ENCODE measurements at places on chromosomes 4 and X. TPM values are rescaled to one million over a fixed set of nuclear protein-coding genes. Genes with fewer than 3 reads are reported as not detected.

TSPAN7 gene
- 0.60 TPM for total RNA-seq

ZNF141 gene
- 31.6 TPM for total RNA-seq

AFM gene
- not detected for total RNA-seq

C1QTNF7 gene
- not detected for total RNA-seq

MYOZ2 gene
- total RNA-seq: not detected

STAG2 gene
- total RNA-seq: 89.5 TPM

PABPC4L gene
- total RNA-seq: not detected

TMEM35A gene
- total RNA-seq: not detected

FGF2 gene
- total RNA-seq: 2.7 TPM

NAT8L gene
- total RNA-seq: 0.51 TPM

POU4F2 gene
- total RNA-seq: not detected

DNA sequence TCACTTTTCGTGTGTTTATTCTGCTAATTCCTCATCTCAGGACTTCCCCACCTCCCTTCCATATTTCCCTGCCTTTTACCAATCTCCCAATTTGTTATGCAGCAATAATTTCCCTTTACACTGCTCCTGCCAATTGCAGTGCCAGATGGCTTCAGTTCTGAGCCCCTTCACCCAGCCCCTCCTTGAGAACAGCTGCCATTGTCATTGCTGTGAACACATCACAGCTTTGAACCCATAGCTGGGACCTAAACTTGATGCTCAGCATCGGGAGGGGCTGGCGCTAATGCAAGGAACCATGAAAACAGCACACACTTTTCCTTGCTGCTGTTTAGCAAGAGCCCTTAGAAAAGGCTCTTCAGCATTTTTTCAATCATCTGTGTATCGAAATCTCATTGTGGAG, 104.9 kb downstream of the ALPK1 start:
- DNase-seq: no peak

GRCh38 chrX:38514016-38514854, 47.1 kb upstream of the TSPAN7 start:
- DNase-seq: no peak

DNA sequence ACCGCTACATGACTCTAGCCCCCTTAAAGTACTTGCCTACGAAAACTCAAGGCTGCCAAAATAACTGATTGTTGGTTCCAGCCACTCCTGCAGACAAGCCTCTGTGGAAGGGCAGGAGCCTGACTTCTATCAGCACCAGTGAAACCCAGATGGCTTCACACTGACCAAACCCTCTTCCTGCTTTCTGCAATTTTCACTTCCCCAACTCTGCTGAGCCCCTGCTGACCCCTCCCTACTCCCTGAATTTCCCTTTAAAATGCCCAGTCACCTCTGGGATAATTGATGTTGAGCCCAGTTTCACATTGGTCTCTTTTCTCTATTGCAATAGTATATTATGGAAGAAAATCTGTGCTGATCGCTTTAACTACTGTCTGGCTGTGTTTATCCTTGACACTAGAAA, 61.6 kb upstream of the STS start:
- no peak for DNase-seq

DNA sequence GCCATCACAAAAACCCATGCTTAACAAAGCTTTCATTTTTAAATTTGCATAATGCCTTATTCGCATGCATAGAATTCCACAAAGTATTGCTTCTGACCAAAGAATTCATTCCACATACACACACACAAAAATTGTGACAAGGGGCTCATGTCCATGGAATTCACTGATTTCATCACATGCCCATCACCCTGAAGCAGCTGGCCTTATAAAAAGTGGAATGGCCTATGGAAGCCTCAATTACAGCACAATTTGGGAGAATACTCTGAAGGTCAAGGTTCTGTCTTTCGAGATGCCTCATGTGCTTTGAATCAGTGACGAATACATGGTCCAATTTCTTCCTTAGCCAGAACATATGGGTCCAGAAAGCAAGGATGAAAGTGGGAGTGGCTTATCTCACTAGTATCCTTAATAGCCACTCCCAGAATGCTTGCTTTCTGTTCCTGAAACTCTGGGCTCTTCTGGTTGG, 165.7 kb downstream of the KDR start:
- no peak for DNase-seq

DNA sequence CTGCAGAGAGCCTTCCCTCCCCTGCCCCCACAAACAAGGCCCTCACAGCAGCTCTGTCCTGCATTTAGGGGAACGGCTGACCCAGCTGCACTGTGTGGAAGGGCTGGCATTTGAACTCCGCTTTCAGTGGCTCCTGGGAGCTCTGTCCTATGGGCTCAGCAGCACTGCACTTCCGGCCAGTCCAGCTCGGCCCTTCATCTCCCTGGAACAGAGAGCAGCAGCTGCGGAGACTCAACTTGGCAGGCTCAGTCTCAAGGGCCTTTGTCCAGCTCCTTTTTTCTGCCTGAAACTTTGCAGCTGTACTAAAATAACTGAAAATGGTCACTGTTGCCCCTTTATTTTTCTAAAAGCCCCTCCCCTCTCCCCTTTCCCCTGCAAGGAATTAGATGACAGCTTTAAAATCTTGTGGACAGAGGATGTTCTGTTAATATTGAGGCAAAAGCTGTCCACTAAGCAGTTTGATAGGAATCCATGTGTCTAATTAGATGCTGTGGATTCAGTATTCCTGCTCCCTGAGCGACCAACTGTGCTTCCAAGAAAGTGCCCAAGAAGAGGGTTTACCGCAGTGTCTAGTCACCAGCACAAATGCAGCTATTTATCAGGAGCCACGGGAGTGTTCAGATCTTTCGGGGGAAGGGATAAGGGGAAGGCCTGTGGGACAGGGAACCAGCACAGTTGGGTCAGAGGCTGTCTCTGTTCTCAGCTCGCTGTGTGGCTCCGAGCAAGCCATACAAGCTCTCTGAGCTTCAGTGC, 133.1 kb downstream of the AFAP1 start:
- no peak for DNase-seq

- no peak for DNase-seq
These were observed 65.3 kb downstream of the ELOVL6 start for GRCh38 chr4:110132816-110133719.

DNA sequence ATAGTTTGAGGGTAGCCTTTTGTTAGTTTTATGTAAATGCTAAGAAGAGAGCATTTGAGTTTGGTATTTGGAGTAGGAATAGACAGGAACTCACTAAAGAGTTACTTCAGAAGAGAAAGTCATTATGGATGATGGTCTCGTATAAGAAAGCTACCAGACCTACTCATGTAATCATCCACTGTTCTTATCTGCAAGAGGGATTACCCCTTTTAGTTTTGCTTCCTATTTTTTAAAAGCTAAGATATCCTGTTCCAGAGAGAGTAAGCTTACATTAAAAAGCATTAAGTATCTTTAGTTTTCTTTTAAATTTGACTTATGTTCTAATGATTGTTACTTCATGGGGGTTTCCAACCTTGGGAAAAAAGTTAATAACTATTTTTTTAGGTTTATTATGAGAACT, 12.5 kb upstream of the ART3 start:
- DNase-seq: no peak

DNA sequence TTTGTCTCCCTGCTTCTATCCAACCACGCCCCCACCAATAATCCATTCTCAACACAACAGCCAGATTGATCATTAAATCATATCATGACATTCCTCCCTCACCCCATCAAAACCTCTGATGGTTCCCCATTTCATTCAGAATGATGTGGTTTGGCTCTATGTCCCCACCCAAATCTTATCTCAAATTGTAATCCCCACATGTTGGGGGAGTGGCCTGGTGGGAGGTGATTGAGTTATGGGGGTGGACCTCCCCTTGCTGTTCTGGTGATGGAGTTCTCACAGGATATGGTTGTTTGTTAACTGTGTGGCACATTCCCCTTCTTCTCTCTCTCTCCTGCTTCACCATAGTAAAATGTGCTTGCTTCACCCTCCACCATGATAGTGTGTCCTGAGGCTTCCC, 23.3 kb downstream of the TRMT2B start:
- no peak for DNase-seq

GRCh38 chr4:10659251-10659650, 25.3 kb downstream of the CLNK start:
- no peak for DNase-seq

GRCh38 chr4:54433686-54434085, 204.6 kb downstream of the PDGFRA start:
- DNase-seq: no peak

DNA sequence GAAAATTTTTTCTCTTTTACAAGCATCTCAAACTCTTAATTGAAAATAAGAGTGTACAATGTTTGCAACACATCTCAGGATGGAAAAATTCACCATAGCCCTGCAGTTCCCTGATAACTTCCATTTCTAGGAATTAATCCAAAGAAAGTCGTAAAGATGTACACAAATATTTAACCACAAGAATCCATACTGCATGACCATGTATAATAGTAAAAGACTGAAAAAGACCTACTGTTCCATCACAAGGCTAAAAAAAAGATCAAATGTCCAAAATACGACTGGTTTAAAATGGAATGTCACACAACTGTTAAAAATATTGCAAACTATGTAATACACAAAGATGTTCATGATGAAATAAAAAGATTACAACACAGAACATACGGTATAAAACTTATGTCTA, 32.1 kb downstream of the HUWE1 start:
- DNase-seq: no peak

Data from activated T-cell treated with anti-CD3 and anti-CD28 coated beads, Interleukin-2, amount 50 U/mL, for 72 hours (primary cell).